Hippocampal formation (tissue), 2 donors: ENCODE measurements at places on chromosomes 3 and 15.

DNA sequence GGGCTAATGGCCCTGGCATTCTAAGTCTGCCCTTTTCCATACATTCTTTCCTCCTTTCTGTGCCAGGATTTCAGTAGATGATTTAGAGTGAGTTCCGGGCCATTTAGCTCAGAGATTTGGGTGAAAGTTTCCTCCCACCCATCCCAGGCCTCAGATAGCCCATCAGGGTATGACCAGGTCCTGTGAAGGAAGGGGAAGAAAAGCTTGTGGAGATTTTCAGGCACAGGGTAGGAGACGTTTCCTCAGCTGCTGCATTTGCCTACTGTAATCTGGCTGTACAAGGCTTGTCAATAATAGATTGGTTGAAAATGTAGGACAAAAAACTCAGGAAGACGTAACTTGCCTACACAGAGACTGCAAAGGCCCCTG, 63.2 kb upstream of the BCL6 start:
- no peak for DNase-seq

GRCh38 chr3:16174389-16174788, at the start of gene GALNT15:
Gene GALNT15, plus strand, starts transcription at chr3:16174680. Its CDS starts 472 bp downstream, at chr3:16175152.
- peak; percentile 85 for DNase-seq

GRCh38 chr3:71684757-71685386, 40.3 kb downstream of the EIF4E3 start:
- DNase-seq, result peak; percentile 14

- DNase-seq, result no peak
Observed at GRCh38 chr3:113055201-113055600, 64.4 kb downstream of the GTPBP8 start.

DNA sequence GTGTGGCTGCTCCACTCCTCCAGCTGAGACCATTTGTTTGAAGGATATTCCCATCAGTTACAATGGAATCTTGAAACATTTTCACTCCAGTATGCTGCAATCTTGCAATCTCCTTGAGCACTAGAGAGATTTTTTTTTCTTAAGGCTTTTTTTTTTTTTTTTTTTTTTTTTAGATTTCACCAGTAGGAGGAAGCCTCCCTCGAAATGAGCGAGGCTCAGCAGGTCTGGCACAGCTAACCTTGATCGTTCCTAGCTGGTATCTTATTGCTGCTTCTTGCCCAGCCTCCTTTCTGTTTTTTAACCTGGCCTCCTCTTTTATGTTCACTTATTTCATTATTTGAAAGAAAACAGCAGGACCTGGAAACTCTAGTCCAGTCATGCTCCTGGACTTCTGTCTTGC, 48.1 kb downstream of the RAP2B start:
- DNase-seq, result no peak
